ENCODE measurements at places on chromosomes 12 and 14. TPM values are rescaled to one million over a fixed set of nuclear protein-coding genes. Genes with fewer than 3 reads are reported as not detected.

Gene AMN
- 2.8 TPM for total RNA-seq

Gene PNMA1
- 52.6 TPM for total RNA-seq

DNA sequence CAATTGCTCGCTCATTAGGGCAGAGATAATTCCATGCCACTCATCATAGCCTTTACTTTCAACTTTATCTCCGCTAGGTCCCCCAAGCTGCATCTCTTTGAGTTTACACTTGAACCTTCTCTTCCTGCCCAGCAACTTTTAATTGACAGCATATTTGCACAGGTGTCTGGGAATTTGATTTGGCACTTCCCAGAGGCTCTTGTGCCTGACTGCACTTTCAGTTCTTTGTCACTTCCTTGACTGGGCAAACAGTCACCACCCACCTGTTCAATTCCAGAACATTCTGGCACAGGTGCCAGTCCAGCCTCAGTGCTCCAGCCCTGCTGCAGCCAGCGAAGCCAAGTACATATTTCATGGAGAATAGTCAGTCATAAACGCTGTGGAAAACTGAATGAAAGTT lies 110.1 kb upstream of the LRIG3 start:
- no peak for DNase-seq

DNA sequence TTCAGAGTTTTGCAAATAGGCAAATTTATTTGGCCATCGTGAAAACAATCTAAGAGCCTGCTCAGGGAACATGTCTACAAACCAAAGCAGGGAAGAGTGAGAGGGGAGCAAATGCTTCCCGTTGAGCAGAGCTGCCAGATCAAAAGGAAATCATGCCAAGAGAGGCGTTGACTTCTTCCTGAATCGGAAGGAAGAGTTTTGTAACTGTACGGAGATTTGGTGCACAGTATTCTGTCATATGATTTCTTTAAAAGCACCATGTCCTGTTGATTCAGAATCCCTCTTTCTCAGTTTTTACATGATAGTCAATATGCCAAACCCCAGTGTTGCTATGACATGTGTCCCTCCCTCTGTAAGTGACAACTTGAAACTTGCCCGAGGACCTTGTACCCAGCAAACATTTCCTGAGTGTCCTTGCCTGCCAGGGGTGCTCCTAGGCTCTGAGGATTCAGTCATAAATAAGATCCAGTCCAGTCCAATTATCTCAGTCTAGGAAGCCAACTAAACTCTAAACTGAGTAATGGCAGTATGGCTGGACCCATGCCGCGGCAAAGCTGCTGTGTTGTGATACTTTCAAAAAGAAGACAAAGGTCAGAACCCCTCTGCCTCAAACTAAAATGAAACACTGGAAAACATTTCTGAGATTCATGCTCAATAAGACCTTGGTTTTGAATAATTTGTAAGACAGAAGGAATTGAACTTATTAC lies 300.1 kb upstream of the FKBP4 start:
- DNase-seq: no peak

- no peak for DNase-seq
Measured at GRCh38 chr12:80033448-80033847, 65.9 kb upstream of the OTOGL start.

Measured in CD4-positive, alpha-beta T cell (primary cell).